ENCODE measurements at places on chromosomes 12 and 14.

DNA sequence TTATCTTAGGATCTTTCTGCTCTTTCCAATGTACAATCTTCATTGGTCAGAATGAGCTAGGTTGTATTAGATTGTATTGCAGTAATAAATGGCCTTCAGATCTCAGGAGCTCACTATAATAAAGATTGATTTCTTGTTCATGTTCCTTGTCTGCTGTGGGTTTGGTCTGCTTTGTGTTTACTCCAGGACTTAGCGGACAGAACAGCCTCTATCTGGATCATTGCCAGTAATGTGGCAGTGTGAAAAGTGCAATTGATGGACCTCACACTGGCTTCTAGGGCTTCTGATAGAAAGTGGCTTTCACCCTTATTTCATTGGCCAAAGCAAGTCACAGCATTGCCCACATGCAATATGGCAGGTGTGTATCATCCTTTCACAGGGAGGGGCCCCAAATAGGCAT is 81.2 kb downstream of the BTG1 start:
- DNase-seq = no peak

- DNase-seq = no peak
Measured at GRCh38 chr12:116434155-116435011, 124.8 kb upstream of the MAP1LC3B2 start.

DNA sequence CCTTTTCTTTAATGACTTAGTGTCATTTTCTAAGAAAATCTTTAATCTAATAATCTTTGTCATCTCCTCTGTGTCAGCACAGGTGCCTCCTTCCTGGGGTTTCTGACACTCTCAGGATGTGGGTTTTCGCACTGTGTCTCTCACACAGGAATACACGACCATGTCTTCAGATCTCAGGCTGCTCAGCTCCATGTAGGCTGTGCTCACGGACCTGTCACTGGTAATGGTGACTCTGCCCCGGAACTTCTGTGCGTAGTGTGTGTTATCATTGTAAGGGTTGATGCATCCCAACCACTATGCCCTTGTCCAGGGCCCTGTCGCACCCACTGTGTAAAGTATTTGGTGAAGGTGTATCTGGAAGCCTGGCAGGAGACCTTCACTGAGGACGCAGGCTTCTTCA is 647.8 kb downstream of the TMEM121 start:
- peak; percentile 27 for DNase-seq

GRCh38 chr14:103628684-103629502 is at the start of gene KLC1:
Gene KLC1, plus strand, starts transcription at chr14:103629211. Its CDS starts 25,354 bp downstream, at chr14:103654565.
- peak; percentile 66 for DNase-seq

DNA sequence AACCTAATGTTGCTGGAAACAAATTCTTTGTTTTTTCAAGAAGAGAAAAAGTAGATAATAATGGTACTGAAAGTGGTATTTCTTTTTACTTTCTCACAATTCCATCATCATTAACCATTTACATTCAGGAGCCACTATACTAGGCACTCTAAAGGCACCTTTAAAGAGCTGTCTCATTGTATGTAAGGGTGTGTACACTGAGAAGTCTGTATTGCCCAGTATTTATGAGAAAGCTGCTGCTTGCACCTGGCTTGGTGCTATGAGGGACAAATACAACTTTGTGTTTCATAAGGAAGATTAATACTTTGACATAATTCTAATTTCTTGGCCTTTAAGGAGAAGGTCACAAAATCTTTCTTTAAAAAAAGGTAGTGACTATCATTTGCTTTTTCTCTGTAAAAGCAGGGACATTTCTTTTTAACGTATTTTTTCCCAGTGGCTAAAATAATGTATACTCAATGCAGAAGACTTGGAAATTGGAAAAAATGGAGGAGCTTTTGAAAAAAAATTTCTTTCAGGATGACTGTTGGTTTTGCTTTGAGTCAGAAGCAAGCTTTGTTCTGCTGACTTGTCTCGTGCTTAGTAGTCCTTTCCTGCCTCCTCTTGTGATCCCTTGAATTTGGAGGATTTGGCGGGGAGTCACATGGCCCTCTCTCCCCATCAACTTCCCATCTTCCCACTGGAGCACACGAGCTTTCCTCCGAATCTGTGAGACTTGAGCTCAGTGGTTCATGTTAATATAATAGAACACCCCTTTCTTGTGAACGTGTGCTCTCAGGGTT is 50.1 kb downstream of the RASSF3 start:
- DNase-seq = no peak

DNA sequence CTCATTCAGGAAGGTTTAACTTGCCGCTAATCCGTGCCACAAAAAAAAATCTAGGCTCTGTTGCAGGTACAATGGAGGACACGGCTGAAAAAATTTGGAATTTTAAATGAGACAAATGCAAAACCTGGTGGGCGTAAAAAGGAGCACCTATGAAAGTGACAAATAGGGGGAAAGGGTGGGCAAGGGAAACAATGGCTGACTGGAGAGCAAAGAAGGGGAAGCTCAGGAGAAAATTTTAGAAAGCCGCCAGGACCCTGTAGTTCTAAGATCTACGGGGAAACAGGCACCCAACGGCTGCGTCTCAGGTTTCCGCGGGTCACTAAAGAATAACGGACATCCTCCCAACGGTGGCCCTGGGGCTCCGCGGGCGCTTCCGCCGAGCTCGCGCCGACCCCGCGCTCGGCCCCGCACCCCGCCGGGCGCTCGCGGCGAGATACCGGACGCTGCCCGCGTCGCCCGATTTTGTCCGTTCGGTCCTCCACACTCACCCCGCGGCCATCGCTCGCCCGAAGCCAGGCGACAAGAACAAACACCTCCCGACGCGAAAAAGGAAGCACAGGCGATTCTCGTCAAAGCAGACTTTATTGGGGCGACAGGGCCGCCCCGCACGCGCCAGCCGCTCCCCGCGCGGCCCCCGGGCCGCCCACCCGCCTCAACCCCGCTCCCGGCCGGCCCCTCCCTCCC is 1.1 kb upstream of the YY1 start:
- DNase-seq = no peak

Measured in activated CD8-positive, alpha-beta memory T cell treated with anti-CD3 and anti-CD28 coated beads for 4 hours (primary cell).